ENCODE measurements at places on chromosomes 1 and 21.

- no peak for DNase-seq
Measured at GRCh38 chr21:44534688-44535087, 5.3 kb downstream of the KRTAP10-1 start.

DNA sequence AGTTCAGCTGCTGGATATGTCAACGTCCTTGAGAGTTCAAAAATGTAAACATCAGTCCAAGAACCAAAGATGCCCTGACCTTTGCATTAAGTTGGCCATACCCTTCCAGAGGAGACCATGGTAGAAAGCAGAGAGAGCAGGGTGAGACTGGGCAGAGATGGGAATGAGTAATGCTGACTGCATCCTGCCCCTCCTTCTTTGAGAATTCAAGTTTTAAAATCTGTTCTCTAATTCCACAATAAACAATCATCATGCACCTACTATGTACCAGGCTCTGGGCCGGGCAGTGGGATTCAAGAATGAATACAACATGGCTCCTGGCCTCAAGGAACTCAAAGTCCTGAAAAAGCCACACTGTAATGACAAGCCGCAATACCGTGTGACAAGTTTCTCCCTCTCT is 3.9 kb upstream of the HAO2 start:
- DNase-seq, result no peak

DNA sequence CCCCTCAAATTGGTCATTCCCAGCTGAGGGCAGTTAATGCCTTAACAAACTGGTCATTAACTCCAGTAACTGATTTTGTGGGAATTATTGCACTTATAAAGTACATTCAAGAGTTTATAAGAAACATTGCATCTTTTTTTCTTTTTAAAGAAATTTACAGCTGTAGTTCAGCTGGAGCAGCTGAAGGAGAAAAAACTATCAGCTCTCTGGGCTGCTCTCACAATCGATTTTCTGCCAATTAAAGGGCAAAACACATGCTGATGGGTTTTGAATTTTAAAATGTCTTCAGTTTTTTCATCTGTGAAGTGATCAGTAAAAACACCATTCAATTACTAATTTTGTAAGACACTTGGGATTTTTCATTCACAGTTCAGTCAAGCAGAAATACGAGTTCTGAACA is 74.7 kb downstream of the KIFAP3 start:
- DNase-seq, result no peak

GRCh38 chr1:72184099-72184701 is 98.1 kb downstream of the NEGR1 start:
- DNase-seq, result no peak

GRCh38 chr1:115098979-115099692 is 9.8 kb upstream of the TSPAN2 start:
- peak; percentile 49 for DNase-seq

DNA sequence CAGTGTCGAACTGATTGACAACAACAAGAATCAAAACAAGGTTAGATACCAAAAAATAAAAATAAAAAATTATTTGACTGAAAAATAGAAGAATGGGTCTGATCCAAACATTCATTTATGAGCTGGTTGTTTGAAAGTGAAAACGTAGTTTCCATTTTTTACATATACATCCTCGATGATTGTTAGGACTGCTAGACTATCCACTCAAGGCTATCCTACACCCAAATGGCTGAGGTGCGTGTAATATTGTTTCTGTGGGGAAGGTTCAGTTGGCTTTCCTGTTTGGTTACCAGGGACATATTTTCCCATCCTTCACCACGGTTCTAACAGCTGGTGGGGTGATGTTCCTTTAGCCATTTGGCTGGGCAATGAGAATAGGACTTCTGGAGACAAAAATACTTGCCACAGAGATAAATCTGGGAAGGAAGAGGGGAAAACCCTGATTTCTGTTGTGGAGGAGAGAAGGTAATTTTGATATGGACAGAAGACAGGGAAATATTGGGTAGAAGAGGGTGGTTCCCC is 66.3 kb downstream of the MAP3K7CL start:
- no peak for DNase-seq

DNA sequence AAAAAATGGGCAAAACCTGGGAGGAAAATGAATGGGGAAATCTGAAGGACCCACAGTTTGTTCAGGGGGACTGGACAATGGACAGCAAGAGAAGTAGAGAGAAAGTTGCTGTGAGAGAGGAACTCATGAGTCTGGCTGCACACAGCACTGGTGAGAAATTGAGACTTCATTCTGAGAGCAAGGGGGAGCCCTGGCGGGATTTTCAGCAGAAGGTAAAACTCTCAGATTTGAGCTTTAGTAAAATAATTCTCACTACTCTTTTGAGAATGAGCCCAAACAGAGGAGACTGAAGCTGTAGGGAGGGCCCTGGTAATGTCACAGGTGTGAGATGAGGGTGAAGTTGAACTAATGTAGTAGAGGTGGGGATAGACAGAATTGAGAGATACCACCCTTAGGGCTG is 438.6 kb downstream of the OMA1 start:
- no peak for DNase-seq

- no peak for DNase-seq
Measured at GRCh38 chr21:33984021-33984481, 68.4 kb upstream of the ATP5PO start.

- DNase-seq, result no peak
Measured at GRCh38 chr1:31744165-31744888, 19.8 kb downstream of the ADGRB2 start.

DNA sequence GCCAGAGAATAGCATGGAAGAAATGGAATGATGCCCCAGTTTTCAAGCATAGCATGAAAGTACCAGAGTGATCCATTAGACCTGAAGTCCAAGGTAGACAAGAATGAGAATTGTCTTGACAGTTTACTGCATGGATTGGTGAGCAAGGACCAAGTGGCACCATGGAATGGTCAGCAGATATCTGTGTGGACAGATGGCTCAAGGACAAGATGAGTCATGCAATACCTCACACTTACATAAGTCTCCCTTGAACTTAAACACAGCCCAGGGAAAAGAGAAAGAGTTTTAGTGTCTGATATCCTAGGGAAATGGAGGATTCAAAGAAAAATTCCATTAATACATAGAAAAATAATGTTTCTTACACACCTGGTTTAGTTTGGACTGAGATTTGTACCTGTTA is 195.2 kb downstream of the MRPL39 start:
- no peak for DNase-seq

- no peak for DNase-seq
Measured at GRCh38 chr1:201545851-201546492, 7.0 kb downstream of the NAV1 start.

- DNase-seq, result peak; percentile 56
Measured at GRCh38 chr21:27190601-27191000, 223.7 kb upstream of the ADAMTS5 start.

Measured in kidney epithelial cell (primary cell).